ENCODE measurements at places on chromosomes 7 and 10.

- no peak for DNase-seq
These were observed 45.0 kb upstream of the JAZF1 start for GRCh38 chr7:28225576-28225975.

GRCh38 chr7:114182837-114183236 is 231.8 kb upstream of the FOXP2 start:
- DNase-seq, result no peak

GRCh38 chr7:128103498-128104107 is 72.4 kb upstream of the LRRC4 start:
- DNase-seq, result no peak

- no peak for DNase-seq
These were observed 616.2 kb downstream of the DNAJB6 start for GRCh38 chr7:157952841-157953645.

GRCh38 chr7:108311446-108312168 is 144.6 kb downstream of the NRCAM start:
- no peak for DNase-seq

DNA sequence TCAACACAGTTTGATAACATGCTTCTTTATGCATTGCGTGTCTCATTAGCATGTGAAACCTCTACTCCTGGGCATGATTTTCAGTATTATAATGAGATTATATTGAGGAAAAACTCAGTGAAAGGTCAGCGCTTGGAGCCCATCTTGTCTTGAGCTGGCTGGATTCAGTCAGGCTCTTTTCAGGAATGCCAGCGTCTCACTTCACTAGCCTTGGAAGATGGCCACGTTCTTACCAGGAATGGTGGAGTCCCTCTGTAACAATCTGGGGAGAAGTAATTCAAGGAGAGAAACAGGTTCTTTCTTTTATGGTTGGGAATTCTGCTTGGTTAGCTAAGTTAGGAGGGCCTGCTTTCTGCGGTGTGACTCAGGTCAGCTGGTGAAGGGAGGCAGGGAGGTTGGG is 241.0 kb downstream of the GALNT17 start:
- no peak for DNase-seq

- no peak for DNase-seq
These were observed 17.6 kb downstream of the ZRANB1 start for GRCh38 chr10:124959564-124959963.

- DNase-seq, result no peak
These were observed 1246.7 kb downstream of the GATA3 start for GRCh38 chr10:9301148-9301547.

DNA sequence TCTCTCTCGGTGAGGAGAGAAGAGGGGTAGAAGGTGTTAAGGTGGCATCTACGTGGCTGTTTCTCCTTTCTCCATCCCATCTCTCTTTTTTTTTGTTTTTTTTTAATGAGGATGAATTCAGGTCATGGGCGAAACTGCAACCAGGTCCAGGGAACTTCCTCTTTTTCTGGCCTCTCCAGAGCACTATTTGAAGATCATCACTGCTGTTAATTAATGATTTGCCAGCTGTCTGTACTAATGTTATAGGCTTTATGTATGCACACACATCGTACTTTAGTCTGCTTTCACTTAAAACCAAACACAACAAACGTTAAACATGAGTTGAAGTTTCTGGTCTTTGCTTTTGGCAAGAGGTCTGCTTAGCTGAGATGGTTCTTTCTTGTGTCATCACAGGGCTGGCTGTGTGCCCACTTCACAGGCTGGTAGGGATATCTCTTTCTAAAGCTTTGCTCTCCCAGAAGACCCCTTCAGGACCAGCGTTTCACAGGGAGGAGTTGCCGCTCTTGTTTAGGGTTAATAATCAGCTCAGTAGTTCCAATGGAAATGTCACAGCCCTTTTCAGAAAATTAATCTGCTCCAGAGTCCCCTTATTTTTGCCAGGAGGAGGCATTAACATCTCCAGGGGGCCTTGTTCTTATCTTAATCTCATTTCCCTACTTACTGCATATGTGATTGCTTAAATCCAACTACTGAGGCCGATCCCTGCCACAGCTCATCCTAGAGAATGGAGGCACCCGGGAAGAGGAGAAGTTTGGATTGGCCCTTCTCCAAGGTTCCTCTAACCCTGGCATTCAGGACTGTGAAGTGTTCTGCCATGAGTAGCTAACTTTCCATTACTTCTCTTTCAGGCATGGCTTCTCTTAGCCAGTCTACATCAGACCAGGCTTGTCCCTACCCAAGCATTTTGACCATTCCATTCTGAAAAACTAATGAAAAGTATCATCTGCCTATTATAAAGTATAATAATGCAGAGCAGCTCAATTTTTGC is 273.9 kb upstream of the NFE2L3 start:
- no peak for DNase-seq

DNA sequence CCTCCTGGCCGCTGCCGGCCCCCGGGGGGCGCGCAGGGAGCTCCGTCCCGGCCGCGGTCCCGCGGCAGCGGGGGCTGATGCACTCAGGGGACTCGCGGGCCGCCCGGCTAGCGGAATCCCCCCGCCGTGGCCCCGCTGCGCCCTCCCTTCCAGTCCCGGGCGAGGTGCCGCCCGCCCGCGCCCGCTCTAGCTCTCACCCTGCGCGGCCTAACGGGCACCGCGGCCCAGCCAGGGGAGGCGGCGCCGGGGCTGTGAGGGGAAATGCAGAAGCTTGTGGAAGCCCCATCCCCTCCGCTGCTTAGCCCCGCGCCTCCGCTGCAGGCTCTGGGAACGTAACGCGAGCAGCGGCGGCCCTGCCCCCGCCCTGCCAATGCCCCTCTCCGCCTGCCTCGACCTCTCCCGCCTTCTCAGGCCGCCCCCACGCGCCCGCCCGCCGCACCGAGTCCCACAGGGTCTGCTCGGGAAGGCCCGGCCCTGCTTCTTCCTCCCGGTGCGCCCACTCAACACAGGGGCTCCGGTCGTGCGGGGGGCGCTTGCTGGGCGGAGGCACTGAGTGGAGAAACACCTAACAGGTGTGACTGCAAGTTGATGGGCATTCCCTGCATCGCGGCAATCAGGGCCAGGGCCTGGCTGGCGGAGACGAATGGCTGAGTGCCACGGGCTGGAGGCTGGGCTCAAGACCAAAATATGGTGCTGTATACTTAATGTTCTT is 384 bp upstream of the TMEM229A start:
- no peak for DNase-seq

DNA sequence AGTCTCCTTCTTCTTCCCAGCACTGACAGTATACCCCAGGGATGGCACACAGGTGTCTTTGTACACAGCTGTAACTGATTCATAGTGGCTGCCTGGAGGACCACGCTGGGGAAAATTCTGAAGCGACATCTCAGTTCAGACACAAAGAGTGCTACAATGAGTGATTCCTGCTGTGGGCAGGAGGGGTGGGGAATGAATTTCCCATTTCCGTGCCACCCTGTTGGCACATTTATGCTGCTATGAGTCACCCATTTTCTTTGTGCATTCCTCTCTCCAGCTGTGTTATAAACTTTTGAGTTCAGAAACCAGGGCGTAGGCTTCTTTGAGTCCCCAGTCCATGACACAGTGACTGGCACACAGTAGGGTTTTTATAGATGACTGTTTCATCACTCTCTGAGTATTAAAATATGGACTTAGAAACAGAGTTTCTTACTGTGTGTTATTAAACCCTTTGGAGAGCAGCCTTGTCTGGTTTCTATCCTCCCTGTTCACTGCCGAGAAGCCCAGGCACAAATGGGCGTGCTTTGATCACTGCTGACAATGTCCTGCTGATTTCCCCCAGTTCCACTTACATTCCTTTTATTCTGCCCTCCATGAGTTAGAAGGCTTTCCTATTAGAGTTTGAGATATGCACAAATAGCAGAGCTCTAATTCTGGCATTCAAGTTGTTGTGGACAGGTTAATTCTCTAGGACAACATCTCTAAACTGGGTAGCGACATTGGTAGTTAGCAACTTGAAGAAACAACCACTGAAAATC is 24.0 kb upstream of the NPS start:
- DNase-seq, result no peak

- DNase-seq, result no peak
These were observed 50.0 kb upstream of the KMT2E start for GRCh38 chr7:104963991-104964385.

GRCh38 chr10:132446195-132446581 is 49.2 kb downstream of the PWWP2B start:
- DNase-seq, result no peak

DNA sequence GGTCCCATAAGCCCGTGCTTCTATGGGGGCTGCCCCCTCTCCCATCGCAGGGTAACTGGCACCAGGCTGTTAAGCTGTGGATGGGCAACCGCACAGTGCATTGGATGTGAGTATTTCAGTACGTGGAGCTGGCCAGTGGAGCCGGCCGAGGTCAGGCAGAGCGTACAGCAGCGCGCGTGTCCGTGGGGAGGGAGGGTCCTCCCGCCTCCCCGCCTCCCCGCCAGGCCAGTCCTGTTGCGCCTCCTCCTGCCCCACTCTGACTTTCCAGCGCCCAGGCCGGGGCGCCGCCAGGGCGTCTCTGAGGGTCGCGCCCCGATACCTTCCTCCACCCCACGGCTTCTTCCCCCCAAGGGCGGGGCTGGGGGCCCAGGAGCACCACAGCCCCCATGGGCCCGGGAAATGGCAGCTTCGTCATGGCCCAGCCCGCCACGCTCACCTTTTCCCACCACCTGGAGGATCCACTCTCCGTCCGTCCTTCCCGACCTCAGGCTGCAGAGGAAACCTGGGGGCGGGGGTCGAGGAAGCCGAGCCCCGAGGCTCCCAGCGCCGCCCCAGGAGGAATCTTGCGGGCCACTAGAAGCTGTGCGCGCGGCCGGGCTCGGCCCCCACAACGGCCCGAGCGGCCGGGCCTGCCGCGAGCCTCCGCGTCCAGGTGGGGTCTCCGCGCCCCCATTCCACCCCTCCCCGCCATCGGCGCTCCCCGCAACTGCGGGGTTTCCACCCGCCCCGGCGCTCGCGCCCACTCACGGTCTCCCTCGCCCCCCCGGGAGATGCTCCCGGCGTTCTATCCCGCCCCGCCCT is 831 bp upstream of the PFKP start:
- no peak for DNase-seq

DNA sequence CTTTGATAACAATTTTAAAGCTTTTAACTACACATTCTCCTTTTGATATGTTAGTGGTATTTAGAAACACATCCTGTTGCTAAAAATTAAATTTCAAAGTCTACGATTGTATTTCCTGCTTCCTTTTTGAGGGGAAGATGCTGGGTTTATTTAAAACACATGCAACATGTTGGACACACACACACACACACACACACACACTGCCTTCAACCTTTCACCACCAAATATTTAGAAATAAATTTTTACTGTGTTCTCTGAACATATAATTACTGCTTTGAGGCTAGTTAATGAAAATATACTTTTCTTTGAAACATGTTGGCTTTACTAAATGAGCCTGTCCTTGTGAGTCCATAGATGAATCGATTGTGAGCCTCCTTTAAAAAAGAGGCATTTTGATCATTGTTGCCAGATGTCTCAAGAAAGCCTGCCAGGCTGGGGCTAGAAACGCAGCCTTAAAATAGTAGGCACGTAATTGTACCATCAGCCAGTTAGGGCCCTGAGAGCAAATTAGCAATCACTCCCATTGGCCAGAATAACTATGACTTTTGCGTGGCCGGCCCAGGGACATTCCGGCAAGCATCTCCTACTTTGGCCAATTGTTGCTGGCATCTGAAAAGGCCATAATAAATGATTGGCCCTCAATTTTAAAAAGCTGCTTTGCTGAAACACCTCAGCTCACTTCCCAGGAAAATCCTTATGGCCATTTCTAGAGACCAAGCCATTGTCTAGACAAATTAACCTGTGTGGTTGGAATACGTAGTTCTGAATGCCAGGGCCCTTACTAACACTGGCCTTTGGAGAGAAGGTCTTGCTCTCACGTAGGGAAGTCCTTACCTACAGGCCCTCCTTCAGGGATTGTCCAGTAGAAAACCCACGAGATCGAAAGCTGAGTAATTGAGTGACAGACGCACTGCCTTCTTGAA is 9.9 kb upstream of the TEX36 start:
- no peak for DNase-seq

GRCh38 chr7:2504889-2505375 is 14.6 kb upstream of the LFNG start:
- no peak for DNase-seq

DNA sequence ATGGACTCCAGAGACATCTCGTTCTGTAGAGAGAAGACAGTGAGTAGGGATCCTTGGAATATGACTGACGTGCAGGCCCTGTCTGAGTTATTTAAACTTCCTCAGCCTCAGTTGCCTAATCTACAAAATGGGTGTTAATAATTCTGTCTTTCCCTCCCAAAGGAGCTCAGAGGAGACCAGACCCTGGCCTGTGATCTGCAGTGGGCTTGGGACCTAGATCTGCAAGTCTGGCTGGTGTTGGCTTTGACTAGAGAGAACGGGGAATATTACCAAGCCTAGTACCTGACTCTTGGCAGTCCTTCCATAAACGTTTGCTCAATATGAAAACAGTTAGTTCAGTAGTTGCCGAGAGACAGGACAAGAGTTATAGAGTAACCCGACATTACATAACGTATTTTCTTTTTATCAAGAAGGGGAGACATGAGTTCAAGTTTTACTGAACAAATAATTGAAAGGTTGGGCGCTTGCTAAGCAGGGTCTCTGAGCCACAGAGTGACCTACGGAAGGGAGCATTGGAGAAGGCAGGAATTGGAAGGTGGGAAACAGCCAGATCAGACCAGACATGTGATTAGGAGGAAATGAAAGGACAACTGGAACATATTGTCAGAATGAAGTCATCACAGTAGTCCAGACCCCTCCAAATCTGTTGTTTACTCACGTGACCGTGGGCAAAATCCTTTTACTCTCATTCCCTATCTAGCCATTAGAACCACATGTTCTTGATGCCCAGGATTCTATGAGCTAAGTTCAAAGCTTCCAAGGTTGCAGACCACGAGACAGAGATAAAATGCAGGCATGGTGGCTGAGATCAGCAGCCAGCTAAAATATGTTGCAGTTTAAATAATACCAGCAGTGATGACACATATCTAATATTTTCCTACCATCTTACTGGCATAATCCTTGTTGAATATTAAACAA is 10.9 kb upstream of the CYP3A4 start:
- DNase-seq, result no peak

- no peak for DNase-seq
These were observed 38.2 kb downstream of the TNS3 start for GRCh38 chr7:47543714-47544113.

GRCh38 chr7:127189886-127190285 is 62.9 kb downstream of the GRM8 start:
- no peak for DNase-seq

- DNase-seq, result no peak
These were observed 19.2 kb downstream of the PDK4 start for GRCh38 chr7:95577137-95577536.

Measured in activated CD4-positive, CD25-positive, alpha-beta regulatory T cell (primary cell).